GM12891 (cell line): ENCODE measurements at places on chromosomes 5 and 9.
A peak's percentile ranks its signal among the peaks of the same experiment; 100 is the strongest.

DNA sequence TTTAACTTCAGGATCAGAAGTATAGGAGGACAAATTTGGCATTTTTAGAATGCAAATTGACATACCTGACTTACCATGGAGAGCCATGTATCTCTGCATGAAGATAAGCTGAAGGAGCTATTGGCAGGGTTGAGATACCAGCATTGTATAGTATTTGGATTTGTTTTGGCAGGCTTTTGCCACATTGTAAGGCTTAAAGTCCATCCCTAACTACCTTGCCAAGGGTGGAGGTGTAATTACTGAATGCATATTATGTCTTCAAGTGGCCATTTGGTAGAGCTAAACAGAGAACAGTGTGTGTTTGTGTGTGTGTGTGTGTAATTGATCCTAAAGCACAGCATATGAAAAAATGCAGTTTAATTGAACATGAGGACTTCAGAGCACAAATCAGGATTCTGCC, 324.7 kb downstream of the FAM170A start:
- DNase-seq: no peak

- no peak for DNase-seq
Observed at GRCh38 chr5:66415208-66415607, 181.0 kb upstream of the MAST4 start.

- DNase-seq: no peak
Observed at GRCh38 chr9:37239921-37240320, 119.5 kb downstream of the ZCCHC7 start.

DNA sequence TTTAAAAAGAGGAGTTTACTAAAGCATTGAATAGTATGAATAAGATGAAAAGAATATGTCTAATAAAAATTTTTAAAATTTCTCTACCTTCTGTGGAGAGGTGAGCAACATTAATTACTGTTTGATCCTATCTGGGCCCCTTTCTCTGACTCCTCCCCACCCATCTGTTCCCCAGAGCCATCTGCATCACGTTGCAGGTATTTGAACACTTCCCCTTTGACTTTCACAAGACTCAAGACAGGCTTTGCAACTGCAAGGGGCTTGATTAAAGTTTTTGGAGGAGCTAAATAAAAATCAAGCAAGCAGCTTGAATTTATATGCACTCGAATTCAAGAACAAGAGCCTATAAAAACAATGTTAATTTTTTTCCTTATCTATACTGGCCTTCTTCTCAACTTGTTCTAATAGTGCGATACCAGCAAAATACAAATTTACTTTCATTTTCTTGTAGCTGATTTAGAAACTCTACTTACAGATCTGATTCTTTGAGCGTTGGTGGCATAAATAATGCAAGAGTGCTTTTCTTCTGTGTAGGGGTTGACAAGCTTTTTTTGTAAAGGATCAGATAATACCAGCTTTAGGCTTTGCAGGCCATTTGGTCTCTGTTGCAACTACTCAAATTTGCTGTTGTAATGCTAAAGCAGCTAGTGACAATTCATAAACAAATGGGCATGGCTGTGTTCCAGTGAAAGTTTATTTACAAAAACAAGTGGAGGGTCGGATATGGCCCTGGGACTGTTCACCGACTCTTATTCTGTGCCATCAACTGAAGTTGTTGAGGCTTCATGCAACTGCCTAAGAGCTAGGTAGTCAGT, 21.2 kb downstream of the TXNDC8 start:
- peak; percentile 42 for DNase-seq

DNA sequence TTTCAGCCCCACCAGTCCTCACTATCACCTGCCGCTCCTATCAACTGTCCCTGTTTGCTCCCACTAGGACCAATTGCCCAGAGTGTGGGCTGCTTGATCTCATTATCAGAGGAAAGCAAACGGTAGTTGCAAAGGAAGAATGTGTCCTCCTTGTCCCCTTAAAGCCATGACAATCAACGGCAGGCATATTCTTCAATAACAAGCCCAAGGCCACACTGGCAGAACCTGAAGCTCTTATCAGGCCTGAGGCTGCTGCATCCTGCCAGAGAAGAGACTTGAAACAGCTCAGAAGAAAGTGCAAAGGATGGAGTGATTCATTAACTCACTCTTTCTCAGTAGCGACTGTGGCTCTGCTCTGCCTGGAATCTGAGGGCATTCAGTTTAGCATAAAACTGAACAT, 39.2 kb upstream of the MAN2A1 start:
- no peak for DNase-seq

DNA sequence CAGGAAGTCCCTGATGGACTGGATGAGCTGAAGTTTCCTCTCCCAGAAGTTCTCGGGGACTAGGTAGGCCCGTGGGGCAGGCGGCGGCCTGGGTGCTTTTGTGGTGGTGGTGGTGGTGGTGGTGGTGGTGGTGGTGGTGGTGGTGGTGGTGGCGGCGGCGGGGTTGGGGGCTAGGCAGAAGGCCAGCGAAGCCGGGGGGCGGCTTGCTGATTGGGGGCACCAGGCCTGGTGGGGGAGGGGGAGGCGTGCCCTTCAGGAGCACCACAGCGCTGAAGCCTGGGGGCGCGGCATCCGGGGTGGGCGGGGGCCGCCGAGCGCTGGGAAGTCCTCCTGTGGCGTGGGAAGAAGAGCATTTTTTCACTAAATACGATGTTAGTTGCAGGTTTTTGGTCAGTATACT, 26.9 kb downstream of the SPATA31C1 start:
- DNase-seq: no peak

- no peak for DNase-seq
Observed at GRCh38 chr9:92493749-92494387, 11.6 kb upstream of the ASPN start.

GRCh38 chr5:97118261-97119006, 24.0 kb downstream of the LIX1 start:
- DNase-seq: no peak

DNA sequence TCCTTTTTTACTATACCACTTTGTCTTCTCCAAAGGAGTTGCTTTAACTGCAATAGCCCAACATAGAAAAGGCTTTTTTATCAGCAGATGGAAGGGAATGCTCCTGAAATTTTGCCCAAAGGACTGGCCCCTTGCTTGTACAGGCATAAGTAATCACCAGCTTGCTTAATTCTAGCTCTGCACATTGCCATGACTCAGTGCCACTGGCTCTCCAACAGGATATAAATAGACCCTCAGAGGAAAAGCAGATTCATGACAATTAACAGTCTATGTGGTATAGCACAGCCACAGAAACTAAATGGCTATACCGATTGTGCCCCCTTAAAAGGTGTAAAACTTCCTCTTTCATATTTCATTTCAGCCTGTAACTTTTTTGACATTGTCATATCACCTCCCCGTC, 227.0 kb downstream of the ZNF608 start:
- DNase-seq: no peak

- no peak for DNase-seq
Observed at GRCh38 chr9:124260769-124261603, 3.2 kb downstream of the NEK6 start.

DNA sequence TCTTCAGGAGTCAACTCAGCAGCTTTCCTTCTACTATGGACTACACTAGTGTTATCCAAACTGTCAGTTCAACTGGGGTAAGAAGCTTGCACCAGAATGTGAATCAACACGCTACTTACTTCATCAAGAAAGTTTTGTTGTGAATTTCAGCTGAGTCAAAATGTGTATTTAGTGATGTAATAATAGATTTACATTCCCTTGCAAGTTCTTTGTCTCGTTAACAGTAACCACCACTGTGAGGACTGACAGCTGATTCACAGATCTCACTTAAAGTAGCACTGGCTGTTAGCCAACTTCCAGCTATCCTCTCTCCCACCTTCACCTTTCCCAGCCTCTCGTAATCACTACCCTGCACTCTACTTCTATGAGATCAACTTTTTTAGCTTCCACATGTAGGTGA, 445.3 kb downstream of the NTRK2 start:
- no peak for DNase-seq

GRCh38 chr9:126722252-126722921, 82.5 kb upstream of the ZBTB43 start:
- DNase-seq: peak; percentile 71

GRCh38 chr5:90873033-90873517, 314.5 kb downstream of the ADGRV1 start:
- DNase-seq: no peak

GRCh38 chr9:68457803-68458202, 82.9 kb downstream of the TMEM252 start:
- no peak for DNase-seq

- no peak for DNase-seq
Observed at GRCh38 chr5:6142353-6142752, 236.0 kb downstream of the MED10 start.

DNA sequence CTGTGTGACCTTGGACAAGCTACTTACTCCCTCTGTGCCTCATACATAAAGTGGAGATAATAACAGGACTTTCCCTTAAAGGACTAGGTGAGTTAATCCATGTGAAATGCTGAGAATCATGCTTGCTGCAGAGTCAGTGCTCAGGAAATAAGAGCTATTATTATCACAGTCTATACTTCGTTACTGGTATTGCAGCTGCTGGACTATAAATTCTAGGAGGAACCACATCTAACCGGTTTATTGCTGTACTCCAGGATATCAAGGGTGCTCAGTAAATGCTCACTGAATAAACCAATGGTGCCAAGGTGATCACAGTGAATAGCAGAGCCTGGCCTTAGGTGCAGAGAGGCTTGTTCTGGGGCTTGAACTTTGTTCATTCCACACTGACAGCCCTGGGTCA, 69.3 kb downstream of the HSPA4 start:
- DNase-seq: no peak

GRCh38 chr9:37151812-37152211, 31.4 kb downstream of the ZCCHC7 start:
- no peak for DNase-seq

GRCh38 chr9:79955300-79955699, 383.5 kb downstream of the TLE4 start:
- DNase-seq: no peak

GRCh38 chr9:2725126-2725525, 7.8 kb downstream of the KCNV2 start:
- DNase-seq: no peak

DNA sequence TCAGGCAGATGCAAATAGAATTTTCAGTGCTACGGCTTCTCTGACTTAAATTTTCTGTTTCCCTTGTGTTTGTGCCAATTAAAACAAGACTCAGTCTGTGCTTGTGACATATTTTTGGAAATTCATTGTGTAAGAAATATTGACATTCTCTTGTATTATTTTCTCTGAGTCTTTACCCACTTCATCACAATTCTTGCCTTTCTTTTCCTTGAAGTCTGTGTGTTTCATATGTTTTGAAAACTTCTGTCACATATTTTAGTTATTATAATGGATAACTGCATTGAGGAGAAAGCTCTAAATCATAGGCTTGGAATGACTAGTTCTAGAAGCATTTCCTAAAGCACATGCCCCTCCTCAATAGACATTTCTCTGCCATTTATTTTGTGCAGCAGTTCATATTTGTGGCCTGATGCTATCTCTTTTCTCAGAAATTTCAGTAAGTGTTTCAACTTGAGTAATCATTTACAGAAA, 206.6 kb downstream of the PALM2AKAP2 start:
- no peak for DNase-seq

GRCh38 chr9:100583014-100583802, 5.3 kb downstream of the CAVIN4 start:
- no peak for DNase-seq

- DNase-seq: no peak
Observed at GRCh38 chr9:406886-407654, 192.4 kb downstream of the DOCK8 start.

DNA sequence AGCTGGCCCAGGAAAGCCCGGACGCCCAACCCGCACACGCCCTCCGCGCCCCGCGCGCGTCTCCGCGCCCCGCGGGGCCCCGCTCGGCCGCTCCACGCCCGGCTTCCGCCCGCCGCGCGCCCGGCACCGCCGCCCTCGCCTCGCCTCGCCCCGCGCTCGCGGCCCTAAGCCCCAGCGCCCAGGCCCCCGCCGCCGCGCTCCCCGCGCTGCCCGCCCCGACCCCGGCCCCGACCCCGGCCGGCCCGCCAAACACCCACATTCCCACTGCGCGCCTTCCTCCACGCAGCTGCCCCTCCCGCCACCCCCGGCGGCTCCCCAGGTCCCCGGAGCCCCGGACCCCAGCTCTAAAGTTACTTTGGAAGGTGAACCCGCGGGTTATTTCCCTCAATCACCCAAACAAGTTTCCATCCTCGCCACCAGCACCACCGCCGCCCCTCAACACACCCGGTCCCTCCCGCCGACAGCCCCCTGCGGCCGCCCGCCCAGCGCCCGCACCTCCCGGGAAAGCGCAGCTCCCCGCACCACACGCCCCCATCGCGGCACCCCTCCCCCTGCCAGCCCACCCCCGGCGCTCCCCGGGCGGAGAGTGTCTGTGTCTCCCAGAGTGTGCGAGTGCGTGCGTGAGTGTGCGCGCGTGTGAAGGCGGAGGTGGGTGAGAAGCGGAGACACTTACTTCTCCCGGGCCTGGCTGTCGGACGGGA, 439 bp downstream of the SSBP2 start:
- peak; percentile 14 for DNase-seq

DNA sequence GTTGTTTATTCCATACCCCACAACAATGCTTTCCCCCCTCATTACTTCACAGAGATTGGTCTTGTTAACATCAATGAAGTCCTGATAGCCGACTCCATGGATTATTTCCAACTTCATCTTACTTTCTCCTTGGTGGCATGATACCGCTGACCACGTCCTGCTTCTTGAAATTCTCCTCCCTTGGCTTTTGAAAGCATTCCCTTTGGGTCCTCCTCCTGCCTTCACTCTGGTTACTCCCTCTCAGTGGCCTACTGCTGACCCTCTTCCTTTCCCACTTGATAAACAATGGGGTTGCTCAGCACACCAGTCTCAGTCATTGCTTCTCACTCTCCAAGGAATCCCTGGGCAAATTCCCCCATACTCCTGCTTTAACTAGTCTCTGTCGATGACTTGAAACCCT, 283.9 kb downstream of the SEC61B start:
- no peak for DNase-seq

GRCh38 chr5:142894749-142895148, 124.6 kb downstream of the ARHGAP26 start:
- no peak for DNase-seq

DNA sequence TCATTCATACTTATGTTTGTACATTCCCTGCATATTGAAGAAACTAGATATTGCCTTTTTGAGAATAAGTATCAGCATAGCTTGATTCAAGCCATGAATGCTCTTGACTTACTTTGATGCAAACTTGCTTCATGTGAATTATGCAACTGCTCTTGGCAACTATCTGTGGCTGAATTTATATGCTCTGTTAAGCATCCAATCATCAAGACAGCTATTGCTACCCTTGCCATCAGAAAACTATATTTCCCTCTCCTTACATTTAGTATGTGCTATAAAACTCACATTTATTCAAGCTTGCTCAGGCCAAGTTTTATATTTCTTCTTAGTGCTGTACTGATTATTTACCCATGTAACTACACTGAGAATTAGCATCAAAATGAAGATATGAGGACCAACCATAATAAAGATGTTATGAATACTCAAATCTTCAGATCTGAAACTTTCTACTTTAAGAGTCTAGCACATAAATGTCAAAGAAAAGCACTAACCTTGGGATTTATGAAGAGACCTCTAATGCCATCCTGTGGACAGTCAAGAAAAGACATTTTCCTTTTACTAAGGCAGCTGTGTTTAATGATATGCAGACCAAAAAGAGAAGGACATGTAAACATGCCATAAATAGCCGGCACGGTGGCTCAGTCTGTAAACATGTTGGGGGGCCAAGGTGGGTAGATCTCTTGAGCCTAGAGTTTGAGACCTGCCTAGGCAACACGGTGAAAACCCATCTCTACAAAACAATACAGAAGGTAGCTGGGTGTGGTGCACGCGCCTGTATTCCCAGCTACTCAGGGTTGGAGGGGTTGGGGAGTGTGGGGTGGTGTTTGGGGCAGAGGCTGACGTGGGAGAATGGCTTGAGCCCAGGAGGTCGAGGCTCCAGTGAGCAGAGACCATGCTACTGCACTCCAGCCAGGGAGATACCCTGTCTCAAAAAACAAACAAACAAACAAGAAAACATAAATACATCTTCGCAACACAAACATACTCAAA, 267.0 kb upstream of the TYRP1 start:
- DNase-seq: no peak
